ENCODE measurements at places on chromosomes 1 and 21. TPM values are rescaled to one million over a fixed set of nuclear protein-coding genes. Genes with fewer than 3 reads are reported as not detected.
A peak's percentile ranks its signal among the peaks of the same experiment; 100 is the strongest.

The GBP6 gene
- 16.7 TPM for total RNA-seq

The BGLAP gene
- 0.54 TPM for total RNA-seq

The ZNF687 gene
- 26.3 TPM for total RNA-seq

The DNAH14 gene
- 9.5 TPM for total RNA-seq

The C1orf185 gene
- total RNA-seq = not detected

The TMEM240 gene
- 12.2 TPM for total RNA-seq

The IPO13 gene
- total RNA-seq = 44.5 TPM

The HRNR gene
- total RNA-seq = not detected

The FCRL6 gene
- total RNA-seq = 0.62 TPM

The MMEL1 gene
- 2.1 TPM for total RNA-seq

The OTUD3 gene
- 6.2 TPM for total RNA-seq

DNA sequence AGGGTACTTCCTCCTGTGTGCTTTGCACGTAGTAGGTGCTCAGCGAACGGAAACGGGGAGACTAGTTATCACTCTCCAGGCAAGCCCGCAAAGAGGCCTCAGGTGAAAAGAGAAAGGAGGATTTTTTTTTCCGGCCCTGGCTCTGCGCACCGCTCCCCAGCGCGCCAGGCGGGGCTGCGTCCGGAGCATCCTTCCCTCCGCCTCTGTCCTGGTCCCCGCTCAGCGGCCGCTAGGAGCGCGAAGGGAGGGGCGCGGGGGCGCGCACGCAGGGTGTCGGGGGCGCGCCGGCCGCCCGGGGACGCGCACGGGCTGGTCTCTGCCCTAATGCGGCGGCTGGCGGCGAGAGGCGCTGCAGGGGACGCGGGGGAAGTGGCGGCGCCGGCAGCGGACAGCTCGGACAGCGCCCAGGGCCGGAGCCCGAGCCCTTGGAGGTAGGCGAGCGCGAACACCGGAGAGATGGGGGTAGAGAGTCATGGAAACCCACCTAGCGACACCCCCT is 42.3 kb upstream of the NFASC start:
- ATAC-seq = peak; percentile 95

DNA sequence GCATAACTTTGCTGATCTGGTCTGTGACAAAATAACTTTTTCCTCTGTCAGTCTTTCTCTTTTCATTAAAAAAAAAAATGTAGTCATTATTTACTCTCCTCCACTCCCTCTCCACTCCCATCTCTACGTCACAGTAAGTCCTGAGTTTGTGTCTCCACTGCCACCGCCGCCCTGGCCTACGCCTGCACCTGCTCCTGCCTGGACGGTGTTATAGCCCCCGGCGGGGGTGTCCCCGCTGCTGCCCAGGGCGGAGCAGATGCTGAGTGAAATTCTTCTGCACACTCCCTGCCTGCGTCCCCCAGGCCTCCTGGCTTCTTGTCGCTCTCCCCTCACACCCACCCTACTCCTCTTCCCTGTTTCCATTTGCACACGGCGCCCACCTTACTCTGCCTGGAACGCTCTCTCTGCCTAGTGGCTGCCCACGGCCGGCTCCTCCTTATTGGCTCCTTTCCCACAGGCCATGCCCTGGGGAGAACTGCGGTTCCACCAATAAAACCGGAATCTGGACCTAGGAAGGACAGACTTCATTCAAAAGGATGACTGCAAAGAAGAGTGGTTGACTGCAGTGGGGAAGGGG is 55.2 kb upstream of the C1orf174 start:
- ATAC-seq = no peak

DNA sequence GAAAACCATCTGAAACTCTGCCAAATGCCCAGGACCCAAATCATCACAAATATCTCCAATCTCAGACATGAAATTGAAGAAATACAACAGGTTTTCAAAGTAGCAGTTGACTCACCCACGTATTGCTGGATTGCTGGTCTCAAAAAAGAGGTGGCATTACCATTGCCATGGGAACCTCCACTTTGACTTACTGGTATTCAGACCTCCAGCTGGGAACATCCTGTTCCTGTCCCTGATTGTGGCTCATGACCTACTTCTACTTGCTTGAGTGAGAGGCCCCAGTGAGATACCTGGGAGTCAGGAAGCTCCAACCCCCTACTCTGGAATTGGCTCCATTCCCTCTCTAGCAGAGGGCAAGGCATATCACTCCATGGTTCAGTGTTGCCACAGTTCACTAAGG is 64.6 kb downstream of the NMNAT2 start:
- ATAC-seq = no peak

DNA sequence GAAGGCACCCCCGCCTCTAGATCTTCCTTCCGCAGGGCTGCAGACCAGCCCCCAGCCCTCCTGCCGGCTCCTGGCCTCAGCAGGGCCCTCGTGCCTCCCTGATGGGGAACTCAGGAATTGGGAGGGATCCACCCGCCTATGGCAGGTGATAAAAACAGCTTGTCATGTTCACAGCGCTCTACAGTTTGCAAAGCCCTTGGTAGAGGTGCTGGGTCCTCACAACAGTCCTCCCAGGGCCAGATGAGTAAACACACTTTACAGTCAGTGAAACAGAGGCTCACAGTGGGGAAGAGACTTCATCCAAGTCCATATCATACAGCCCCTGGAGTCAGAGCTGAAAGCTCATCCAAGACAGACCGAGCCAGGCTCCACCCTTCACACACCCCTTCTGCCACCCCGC is 97.0 kb upstream of the IFFO2 start:
- ATAC-seq = no peak

- ATAC-seq = no peak
Measured at GRCh38 chr1:7224644-7225043, 439.4 kb downstream of the CAMTA1 start.

- peak; percentile 71 for ATAC-seq
Measured at GRCh38 chr1:167899253-167899681, 14.7 kb downstream of the ADCY10 start.

DNA sequence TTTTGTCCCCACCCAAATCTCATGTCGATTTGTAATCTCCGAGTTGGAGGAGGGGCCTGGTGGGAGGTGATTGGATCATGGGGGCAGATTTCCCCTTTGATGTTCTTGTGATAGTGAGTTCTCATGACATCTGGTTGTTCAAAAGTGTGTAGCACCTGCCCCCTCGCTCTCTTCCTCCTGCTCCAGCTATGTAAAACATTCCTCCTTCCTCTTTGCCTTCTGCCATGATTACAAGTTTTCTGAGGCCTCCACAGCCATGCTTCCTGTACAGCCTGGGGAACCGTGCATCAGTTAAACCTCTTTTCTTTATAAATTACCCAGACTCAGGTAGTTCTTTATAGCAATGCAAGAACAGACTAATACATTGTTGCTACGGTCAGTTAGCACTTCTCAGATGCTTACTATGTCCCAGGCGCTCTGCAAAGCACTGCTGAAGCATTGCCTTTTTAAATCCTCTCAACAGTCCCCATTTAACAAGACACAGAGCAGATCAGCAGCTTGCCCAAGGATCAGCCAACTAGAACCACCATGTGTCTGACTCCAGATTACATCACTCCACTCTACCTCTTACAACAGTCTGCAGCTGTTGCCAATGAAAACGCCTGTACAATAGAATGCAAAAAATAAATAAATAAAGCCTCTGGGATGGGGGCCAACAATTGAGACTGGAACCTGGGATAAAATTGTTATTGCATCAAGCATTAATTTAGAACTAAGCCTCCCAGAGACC is 52.4 kb upstream of the USP1 start:
- peak; percentile 70 for ATAC-seq

DNA sequence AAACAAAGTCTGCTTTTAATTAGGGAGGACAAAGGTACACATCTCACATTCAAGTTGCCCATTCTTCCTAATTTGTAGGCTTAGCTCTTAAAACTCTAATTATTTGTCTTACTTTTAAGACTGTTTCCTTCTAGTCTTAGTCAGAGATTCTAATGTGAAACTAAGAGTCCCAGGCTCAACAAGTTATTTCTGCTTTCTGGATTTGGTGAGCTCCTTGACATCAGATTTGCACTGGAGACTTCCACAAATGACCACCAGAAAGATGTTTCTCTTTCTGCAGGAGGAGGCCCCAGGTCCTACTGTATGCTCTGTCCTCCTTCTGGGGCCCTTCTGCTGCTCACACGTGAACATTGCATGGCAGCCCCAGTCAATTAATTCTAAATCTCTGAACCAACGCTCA is 194.2 kb upstream of the JUN start:
- ATAC-seq = no peak

DNA sequence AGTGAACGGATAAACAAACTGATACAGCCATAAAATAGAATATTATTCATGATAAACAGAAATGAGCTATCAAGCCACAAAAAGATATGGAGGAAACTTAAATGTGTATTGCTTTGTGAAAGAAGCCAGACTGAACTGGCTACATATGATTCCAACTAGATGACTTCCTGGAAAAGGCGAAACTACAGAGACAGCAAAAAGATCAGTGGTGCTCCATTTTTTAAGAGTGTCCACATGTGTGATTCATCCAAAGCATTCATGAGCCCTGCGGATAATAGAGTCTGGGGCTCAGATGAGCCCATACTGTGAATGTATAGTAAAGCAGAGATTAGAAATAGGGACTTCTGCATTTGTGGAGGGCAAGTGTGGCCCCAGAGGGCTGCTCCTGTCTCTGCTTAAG is 7.8 kb upstream of the TMEM222 start:
- ATAC-seq = no peak

GRCh38 chr21:26167593-26167992 is 3.0 kb downstream of the APP start:
- ATAC-seq = no peak

DNA sequence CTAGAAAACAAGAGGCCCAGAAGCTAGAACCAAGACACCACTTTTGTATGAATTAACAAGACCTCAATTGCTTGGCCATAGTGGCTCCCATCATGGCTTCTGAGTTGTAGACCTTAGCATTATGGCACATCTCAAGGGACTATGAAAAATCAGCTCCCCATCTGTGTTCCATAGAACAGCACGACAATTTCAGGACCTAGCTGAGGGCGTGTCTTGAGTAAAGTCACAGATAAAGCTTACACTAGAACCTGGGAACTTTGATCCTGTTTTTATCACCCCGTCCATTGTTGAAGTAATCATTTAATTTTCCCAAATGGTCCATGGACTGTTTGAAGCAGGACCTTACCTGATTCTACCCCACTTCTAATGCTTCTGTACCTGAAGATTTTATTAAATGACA is 44.8 kb downstream of the RUNX1 start:
- ATAC-seq = no peak

DNA sequence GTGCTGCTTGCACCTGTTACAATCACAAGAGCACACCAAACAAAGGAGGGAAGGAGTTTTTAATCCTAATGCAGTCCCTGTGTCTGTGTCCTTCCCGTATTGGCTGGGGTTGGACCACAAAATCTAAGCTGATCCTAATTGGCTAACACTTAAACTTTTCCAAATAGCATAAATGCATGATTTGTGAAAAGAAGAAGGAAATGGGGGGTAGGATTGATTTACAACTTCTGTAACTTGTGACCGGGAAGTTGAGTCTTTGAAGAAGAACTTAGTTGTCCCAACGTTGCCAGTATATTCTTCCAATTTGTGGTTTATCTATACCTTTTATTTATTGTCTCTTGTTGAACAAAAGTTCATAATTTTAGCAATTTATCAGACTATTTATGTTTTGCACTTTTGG is 11.8 kb upstream of the IPP start:
- ATAC-seq = no peak

- no peak for ATAC-seq
Measured at GRCh38 chr1:41954533-41954944, 35.8 kb upstream of the HIVEP3 start.

- no peak for ATAC-seq
Measured at GRCh38 chr1:41752514-41753170, 166.1 kb downstream of the HIVEP3 start.

DNA sequence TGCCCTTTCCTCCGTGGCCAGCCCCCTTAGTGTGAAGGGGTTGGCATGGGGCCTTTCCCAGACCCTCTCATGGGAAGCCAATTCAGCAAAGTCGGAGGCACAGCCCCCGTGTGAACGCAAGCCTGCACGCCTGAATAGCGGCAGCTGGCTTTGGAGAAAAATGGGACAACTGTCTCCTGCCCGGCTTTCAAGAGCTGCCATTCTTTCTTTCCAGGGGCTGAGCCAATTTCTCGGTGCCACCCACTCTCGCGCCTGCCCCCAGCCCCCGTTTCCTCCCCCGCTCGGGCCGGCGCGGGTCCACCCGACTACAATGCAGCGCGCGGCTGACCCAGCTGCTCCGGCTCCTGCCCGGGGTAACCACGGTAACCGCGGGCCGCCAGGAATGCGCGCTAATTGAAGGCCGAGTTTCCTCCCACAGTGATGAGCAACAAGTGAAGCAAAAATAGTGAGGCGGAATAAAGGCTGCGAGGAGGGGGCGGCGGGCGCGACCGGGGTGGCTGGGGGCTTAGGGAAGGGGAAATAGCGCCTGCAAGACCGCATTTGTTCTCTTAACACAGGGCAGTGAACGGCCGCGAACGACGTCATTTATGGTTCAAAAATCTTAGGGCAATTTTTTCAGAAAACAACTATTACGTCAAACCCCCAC is 27.8 kb downstream of the ILDR2 start:
- peak; percentile 81 for ATAC-seq

DNA sequence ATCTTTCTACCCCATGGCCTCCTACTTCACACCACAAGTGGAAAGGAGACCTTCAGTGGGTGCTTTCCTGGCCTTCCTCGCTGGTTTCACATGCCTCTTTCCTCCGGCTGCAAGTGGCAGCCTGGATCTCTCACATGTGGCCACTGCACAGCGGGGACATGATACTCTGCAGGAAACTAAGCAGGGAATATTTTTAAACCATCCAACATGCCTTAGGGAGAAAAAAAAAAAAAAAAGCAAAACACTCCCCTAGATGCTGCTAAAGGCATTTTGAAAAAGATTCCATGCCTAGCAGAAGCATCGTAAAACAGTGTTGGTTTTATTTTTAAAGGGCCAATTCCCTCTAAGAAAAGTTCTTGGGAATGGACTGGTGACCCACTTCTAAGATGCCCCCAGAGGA is 12.2 kb upstream of the GJA5 start:
- ATAC-seq = no peak

DNA sequence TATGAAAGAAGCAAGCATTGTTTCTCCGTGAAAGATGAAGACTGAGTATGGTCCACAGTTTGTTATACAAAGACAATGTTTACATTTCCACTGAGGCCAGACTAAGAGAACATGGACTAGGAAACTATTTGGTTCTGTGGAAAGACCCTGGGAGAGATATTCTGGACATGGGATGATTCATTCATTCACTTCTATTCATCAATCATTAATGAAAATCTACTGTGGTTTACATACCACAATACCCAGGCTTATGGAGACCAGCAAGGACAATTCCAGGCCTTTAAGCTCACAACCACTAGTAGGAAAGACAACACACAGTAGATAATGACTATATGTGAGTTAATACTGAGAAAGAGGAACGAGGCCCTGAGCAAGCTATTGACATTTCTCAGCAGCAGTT is 125.4 kb downstream of the TBX15 start:
- no peak for ATAC-seq

- ATAC-seq = no peak
Measured at GRCh38 chr1:78277253-78277652, 213.5 kb upstream of the PTGFR start.

Data from gastroesophageal sphincter (tissue), 4 donors.